ENCODE measurements at places on chromosomes 13 and 19.

- DNase-seq = no peak
Observed at GRCh38 chr13:59178344-59178743, 985.4 kb downstream of the DIAPH3 start.

DNA sequence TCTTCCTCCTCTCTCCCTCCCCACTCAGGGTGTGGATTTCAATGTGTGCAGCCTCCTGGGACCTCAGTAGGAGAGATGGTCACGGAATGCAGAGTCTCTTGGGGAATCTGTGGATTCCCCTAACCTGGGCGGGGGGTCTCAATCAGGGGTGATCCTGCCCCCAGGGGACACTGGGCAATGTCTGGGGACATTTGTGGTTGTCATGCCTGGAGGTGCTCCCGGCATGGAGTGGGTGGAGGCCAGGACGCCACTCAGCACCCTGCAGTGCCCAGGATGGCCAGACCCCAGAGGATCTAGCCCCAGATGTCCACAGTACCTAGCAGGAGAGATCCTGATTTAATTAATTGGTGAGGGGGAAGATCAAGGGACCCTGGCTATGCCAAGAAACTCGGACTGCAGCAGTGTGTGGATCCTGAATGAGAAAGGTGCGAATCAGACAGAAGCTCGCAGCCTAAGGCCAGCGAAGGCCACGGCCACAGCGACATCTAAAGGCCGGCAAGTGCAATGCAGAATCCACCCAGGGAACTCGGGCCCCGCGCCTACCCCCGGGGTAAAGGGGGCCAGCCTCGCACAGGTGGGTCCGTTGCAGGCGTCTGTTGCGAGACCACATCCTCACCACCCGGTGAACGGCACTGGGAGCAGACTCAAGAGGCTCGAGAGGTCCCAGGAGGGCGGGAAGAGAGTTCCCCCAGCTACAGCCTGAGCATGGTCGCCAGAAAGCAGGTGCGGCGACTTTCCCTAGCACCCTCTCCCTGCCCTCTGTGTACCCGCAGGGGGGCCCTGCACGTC is 88.8 kb downstream of the GNG7 start:
- no peak for DNase-seq

DNA sequence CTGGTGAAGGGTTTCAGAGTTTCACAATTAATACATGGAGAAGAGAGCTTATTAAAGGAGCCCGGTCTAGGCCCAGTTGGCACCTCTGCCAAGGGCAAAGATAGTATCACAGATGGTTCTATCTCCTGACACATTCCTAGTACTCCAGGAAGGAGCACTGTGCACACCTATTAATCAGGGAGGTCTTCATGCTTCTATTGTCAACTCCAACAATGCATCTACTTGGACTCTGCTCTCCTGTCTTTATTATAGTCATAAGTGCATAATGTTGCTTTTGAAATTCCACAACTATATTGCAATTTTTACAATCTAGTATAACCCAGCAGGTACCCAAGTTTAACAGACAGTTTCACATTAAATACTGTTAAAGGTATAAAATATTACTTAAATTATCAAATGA is 174.5 kb upstream of the TSC22D1 start:
- DNase-seq = no peak

DNA sequence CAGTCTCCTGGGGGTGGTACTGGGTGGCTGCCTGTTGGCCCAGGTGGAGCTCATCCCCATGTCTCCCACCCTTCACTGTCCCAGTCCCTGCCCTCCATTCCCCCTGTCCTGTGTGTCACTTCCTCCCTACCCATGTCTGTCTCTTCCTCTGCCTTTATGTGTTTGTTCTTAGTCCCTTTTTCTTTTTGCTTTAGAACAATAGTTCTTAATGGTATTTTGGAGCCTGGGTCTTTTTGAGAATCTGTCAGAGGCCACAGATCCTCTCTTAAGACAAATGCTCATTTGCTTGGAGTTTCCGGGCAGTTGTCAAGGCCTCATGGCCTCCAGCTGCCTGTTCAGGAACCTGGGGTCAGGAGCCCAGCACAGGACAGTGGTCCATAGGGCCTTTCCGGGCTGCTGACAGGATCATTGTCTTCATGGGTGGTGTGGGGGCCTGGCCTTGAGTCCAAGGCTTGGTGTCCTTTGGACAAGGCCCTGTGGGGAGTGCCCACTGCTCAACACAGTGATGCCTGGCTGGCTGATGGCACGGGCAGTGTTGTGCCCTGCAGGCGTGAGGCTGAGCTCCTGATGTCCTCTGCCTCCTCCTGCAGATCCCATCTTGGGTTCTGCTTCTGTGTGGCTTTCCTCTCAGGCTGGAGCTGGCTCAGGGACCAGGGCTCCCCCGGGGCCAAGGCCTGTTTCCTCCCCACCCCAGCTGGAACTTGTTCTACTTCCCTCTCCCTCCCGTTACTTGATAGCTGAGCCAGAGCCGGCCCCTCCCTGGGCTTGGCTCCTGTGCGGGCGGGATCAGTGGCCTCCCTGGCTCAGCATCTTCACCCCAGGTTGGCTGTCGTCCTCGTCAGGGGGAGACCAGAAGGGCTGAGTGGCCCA is 3.5 kb downstream of the EGLN2 start:
- no peak for DNase-seq

GRCh38 chr13:110557610-110558305 is 3.8 kb downstream of the RAB20 start:
- no peak for DNase-seq

- DNase-seq = no peak
Observed at GRCh38 chr19:40304306-40304705, 19.2 kb upstream of the AKT2 start.

GRCh38 chr19:10143681-10144080 is 24.0 kb upstream of the EIF3G start:
- DNase-seq = no peak

DNA sequence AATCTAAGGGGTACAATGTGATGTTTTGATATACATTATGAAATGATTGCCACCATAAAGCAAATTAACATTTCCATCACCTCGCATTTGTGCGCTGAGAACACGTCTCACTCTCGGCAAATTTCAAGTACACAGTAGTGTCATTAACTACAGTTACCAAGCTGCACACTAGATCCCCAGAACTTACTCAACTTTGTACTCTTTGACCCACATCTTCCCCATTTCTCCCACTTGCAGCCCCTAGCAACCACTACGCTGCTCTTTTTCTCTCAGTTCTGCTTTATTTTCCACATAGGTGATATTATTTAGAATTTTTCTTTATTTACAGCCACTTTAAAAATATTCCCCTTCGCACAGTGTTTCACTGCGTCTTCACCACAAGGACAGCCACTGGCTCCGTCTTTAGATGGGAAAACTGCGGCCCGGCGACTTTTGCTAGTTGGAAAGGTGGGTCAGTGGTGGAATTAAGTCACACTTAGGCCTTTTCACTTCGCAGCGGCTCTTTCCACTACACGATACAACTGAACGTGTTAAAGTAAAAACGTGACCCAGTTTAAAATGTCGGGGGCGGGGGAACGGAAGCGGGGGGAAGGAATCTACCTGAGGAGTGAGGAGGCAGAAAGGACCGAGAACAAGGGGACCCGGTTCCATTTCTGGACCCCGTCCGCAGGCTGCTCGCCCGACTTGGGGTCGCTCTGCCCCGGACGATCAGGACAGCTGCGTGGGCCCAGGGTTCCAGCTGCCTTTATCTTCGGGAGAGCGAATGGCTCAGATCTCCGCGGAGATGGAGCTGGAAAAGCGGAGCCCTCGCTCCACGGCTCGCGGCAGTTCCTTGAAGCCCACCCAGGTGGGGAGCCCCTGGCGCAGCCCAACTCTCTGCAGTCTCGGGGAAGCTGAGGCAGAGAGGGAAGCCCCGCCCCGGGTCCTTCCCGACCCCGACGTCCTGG is 486.1 kb downstream of the UQCRFS1 start:
- no peak for DNase-seq

DNA sequence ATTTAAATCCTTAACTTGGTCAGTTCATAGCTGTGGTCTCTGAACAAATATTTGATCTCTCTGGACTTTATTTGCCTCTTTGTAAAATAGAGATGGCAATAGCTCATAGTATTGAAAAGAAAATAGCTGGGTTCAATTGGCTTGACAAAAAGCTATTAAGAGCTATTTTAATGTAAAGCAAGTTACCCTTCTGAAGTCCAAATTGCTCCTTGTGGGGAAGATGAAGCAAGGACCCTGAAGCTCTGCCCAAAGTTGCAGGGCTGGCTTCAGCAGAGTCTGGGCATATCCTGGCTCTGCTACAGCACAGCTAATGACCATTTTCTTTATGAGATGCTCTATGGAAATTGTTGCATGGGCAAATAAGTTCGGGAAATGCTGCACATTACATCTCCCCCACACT is 484.5 kb downstream of the TDRD3 start:
- no peak for DNase-seq

DNA sequence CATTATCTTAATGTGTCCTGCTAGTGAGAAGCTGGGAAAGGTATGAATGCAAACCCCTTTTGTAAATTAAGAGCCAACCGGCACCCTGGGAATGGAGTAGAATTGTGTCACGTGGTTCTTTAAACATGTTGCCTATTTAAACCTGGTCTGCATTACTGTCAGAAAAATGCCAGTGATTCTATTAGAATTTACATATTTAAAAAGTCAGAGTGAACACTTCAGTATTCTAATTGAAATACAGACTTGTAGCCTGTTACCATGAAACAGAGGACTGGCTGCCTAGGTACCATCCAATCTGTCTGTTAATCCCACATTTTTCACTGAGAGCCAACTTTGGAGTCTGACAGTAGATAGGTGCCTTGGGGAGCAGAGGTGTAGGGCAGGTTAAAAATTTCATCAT is 652.3 kb upstream of the ARGLU1 start:
- DNase-seq = no peak

DNA sequence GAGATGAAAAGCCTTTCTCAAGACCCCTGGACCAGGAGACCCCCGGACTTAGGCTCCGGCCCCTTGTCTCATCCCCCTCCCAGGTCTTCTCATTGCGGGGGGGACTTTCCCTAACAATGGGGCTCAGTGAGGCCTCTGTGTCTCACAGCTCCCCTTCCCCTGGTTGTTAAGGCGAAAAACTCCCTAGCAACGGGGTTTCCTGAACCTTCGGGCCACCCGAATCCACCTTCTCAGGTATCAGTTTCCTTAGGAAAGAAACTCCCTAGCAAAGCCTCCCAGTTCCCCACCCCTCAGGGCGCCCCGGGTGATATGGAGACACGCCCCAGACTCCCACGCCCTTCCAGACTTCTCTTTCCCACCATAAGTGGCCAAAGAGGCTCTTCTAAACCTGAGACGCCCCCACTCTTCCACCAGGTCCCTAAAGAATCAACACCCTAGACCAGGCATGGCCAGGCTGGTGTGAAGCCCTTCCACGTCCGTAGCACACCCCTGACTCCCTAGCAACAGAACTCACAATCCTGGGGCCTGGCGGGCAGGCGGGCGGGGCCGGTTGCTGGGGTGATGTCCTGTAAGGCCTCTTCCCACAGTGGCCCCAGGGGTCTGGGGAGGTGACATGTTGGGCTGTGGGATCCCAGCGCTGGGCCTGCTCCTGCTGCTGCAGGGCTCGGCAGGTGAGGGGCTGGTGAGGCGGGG is at the start of gene TMEM190:
Gene TMEM190, plus strand, starts transcription at position 586 of the 693 bp plus-strand sequence. Its CDS starts 28 bp downstream, at position 614.
- DNase-seq = no peak

GRCh38 chr13:70630247-70630646 is 522.0 kb upstream of the KLHL1 start:
- DNase-seq = no peak

DNA sequence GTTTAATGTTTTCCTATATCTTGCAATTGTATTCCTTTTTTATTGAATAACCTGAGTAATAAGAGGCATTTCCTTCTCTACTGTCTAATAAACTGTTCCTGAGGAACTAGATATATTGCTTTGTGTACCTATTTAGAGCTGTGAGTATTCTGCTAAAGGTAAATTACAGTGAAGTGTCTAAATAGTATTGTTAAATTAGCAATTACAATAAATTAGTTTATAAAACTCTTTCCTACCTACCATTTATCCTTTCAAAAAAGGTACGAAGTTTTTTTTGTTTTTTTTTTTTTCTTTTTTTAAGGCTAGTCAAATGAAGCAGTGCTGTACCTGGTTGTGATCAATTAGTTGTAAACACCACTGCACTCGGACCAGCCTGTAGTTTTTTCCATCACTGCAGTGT is 34.8 kb downstream of the TM9SF2 start:
- no peak for DNase-seq

DNA sequence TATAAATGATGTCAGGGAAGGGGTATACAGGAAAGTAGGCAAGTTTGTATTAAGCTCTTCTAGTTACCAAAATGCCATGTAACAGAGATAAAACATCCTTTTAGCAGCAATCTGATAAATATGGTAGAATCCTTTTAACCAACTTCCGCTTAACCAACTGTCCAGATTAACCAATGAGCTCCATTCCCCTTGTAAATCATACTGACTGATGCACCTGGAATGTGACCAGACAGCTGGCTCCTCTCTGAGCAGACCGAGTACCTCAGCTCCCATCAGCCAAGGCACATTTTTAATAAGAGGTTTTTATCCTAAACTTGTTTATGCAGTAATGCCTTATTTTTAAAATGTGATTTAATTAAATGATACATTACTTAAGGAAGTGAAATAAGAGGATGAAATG is 66.4 kb downstream of the KLF12 start:
- DNase-seq = no peak

DNA sequence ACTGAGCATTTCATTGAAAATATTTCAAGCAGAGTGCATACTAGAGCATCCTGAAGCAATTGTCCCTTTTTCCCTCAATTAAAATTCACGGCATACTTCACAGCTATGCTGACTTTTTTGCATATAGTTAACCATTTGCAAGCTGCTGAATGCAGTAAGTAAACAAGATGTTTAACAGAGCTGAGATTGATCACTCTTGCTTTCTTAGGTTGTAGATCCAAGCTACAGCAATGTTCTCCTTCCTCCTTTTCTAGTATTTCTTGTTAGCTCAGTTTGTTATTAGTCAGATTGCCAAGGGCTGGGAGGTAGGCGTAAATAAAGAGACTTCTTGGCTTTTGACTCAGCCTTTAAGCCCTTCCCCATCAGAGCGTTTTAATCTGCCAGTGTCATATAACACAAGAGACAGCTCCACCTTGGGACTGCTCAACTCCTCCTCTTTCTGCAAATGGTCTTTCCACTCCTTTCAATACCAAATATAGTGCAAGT is at the start of gene SLITRK6:
Gene SLITRK6, minus strand, starts transcription at position 323 of the 486 bp plus-strand sequence. CDS start 2,911 bp downstream, outside the sequence.
- no peak for DNase-seq

DNA sequence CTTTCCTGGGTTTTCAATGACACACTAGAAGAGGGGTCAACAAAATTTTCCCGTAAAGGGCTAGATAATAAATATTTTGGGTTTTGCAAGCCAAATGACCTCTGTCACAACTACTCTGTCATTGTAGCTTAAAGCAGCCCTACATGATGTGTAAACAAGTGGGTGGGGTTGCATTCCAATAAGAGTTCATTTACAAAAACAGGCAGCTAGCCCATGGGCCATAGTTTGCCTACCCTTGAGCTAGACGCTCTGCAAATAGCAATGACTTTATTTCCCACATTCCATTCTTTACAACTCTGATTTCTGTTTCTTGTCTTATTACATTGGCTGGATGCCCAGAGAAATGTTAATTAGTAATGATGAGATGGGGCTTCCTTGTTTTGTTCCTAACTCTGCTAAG is 76.0 kb downstream of the ZNF557 start:
- DNase-seq = no peak

DNA sequence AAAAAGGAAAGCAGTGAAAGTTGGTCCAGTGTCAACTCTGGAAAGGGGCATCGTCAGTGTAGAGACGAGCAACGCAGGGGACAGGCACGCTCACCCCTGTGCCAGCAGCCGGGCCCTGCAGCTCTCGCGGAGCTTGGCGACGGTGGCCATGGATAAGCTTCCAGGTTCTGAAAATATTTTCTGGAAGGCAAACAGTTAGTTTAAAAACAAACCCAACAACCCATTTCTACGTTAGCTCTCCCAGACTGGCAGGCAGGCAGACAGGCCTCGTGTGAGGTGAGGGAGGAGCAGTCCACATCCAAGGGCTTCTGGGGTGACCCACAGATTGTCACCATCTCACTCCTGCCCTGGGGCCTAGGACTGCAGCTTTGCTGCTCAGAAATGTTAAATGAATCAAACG is 27.4 kb downstream of the LAMP1 start:
- no peak for DNase-seq

Data from nucleus accumbens (tissue), 56 donors.